Foreskin keratinocyte (primary cell): ENCODE measurements at places on chromosomes 11 and 22. TPM values are rescaled to one million over a fixed set of nuclear protein-coding genes. Genes with fewer than 3 reads are reported as not detected.

GRCh38 chr11:66685276-66686099 lies 7.8 kb upstream of the RBM4B start:
- no peak for DNase-seq

Gene OVOL1
- 0.42 and 0.65 TPM in 2 replicates for total RNA-seq

GRCh38 chr11:77046060-77046501 lies 11.9 kb downstream of the B3GNT6 start:
- no peak for DNase-seq

Gene PKP3
- 148 and 170 TPM in 2 replicates for total RNA-seq

Gene IFITM2
- 224 and 342 TPM in 2 replicates for total RNA-seq

DNA sequence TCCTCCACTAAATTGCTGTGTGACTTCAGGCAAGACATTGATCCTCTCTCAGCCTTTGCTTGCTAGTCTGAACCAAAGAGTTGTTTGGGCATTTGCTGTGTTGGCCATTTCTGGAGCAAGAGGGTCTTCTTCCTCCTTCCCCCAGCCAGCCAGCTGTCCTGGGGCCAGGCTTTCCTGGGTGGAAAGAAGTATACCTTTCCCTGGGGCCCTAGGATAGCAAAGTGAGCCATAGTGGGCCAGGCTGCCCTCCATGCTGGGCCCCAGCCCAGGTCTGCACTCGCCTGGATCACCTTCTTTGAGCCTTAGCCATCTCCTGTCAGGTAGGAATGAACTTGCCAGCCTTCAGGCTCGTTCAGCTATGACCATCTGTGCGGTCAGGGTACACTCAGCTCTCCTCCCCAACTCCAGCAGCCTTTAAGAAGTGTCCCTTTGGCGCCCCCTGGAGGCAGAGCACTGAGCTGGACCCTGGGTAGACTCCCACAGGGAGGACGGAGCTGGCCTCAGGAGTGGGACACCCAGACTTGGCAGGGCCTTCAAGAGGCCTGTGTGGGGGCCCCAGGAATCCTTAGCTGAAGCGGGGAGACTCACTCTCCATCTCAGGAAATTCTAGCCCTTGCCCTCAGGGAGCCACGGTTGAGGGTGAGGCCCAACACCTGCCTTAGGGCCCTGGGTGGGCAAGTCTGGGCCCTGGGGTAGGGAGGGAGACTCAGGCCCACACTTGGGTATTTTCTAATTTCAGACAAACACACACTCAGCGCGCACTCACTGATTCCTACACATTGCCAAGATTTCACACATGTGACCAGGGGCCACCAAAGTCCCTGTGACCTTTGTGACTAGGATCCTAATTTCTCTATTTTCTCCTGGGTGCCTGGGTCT lies 35.6 kb upstream of the TPBGL start:
- DNase-seq = peak; percentile 63

DNA sequence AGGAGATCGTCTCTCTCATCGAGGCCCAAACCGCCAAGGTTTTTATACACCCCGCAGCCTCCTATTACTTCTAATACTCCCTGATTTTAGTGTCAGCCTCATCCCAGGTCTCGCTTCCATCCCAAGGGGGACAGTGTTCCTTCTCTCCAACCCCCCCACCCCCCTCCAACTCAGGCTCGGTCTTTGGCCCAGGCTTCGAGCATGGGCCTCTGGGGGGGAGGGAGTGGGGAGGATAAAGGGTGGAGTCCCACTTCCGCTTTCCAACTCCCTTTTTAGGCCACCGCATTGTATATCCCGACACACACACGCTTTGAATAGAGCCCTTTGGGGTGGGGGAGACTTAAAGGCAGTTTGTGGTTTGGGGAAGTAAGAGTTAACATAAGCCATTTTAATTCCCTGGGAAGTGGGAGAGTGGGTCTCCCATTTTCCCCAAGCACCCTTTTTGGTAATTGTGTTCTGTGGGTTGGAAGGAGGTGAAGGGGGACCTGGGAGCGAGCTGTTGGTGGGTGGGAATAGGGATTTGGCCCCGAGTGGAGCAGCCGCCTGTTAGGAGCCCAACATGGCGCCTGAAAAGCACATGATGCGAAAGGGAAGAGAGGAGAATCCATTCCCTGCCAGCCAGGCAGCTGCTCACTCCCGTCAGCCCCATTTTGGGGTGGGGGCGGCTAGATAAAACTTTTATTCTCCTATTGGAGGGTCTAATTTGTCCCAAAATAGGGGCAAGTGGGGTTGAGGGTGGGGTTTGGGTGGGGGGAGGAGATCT lies 844 bp downstream of the PCF11 start:
- peak; percentile 45 for DNase-seq

Gene CCND1
- 109 and 138 TPM in 2 replicates for total RNA-seq

Gene HIPK3
- total RNA-seq = 39.5 and 44.6 TPM in 2 replicates

- DNase-seq = no peak
Observed at GRCh38 chr11:134615041-134615615, 203.1 kb upstream of the B3GAT1 start.

DNA sequence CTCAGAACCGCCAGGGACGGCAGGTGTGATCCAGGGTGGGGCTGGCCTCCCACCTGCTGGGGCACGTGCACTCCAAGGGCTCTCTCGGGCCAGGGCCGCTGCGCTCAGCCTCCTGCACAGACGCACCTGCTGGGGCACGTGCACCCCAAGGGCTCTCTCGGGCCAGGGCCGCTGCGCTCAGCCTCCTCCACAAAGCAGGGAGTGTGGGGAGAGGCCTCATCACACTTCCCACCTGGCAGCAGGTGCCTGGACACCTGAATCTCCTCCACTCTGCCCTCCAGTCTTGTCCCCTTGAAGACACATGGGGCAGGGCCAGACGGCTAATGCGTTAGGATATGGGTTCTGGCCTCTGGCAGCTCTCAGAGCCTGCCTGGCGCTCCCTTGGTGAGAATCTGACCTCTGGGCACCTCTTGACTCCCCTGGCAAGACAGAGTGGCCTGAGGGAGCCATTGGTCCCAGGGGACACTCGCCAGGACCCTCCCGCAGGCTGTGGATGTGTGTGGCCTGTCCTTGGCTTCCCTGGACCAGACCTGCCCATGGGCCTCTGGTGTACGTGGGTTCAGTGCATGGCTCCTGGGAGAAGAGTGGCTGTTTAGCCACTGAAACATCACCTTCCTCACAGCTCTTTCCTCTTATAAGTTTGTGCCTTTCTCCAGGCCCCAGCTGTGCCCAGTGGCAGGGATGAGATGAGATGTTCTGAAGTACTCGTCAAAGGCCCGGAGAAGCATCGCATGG lies 73.5 kb downstream of the BRD1 start:
- no peak for DNase-seq

DNA sequence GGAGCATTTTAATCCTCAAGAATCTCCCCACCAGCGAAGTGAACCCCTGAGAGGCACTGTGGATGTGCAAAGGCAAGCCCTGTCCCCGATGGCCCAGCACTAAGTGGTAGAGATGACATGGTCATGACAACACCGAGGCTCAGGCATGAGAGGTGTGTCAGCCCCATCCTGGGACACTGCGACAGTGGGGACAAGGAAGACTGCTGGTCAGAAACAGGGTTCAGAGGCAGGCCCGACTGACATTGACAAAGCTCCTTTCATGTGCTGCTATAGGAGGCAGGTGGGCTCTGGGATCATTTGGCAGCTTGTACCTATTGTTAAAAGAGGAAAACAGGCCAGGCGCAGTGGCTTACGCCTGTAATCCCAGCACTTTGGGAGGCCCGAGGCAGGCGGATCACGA lies 54.3 kb upstream of the MYEOV start:
- no peak for DNase-seq

- no peak for DNase-seq
Observed at GRCh38 chr22:50586416-50586815, 3.8 kb upstream of the CHKB start.

DNA sequence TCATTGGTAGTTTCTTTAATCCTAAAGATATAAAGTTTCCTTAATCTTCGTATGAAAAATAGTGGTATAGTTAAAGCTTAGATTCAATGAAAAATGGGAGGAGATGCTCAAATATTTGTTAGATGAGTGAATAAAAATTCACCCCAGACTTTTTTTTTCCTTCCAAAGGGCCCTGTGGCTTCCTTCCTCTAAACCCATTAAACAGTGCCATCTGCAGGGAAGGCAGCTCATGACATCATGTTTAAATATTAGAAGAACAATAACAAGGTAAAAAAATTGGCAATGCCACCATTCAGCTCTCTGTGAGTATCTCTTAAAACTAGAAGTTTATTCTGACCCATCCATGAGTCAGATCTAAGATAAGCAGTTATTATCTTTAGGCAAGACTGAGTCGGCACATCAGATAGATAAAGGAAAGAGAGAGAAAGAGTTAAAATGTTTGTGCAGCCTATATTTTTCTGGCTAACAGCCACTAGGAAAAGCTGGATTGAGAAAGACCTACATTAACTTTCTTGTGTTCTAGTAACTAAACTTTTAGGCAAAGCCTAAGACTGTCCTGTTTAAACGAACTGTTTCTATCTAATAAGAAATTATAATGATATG lies 19.1 kb upstream of the OOSP1 start:
- DNase-seq = peak; percentile 42

Gene B3GAT1
- 0.03 and 0.07 TPM in 2 replicates for total RNA-seq

Gene DNAJB7
- not detected in 2 replicates for total RNA-seq

GRCh38 chr22:50417411-50418210 lies 57.2 kb downstream of the SBF1 start:
- DNase-seq = no peak

- no peak for DNase-seq
Observed at GRCh38 chr22:34997633-34998299, 68.2 kb upstream of the ISX start.

Gene RANBP1
- 319 and 387 TPM in 2 replicates for total RNA-seq

GRCh38 chr22:39361496-39361895 lies 11.7 kb downstream of the SYNGR1 start:
- DNase-seq = no peak

DNA sequence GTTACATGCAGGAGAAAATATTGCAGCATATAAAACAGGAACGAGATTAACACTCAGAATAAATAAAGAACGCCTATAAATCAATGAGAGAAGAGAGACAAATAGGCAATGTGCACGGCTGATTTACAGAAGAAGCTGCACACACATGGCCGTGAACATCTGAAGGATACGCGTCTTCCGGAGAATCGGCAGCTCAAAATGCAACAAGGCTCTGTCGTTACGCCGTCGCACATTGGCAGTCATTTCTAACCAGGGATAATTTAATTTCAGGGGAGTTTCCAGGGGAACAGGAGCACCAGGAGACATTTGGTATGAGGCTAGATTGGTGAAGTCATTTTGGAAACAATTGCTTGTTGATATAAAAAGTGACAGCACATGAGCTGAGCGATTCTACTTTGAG lies 745.2 kb downstream of the BRD1 start:
- no peak for DNase-seq

GRCh38 chr11:70468256-70469195 lies 70.2 kb downstream of the CTTN start:
- no peak for DNase-seq

DNA sequence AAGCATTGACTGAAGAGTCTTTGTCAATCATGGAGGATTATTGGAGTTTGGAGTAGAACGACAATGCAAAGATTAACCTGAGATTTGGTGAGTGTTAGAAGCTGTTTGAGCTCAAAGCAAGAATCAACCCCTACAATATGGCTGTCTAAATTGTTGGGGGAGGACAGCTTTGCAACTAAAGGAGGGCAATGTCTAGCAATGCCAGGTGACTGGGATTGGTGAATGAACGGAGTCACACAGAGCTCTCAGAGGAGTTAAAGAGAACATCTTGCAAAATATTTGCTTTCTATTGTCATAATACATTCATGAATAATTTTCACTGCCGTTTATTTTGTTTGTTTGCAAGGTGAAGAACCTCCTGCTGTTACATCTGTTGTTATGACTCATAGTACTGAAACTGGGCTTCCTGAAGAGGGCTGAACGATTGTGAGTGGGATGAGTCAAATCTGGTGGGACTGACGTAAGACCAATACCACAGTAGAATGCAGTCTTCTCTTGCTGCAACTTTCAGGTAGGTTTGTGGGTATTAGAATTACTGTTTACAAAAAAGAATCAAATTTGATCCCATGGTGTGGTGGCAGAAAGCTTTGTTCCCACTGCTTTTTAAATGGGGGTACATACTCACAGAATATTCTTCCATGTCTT lies 281.9 kb downstream of the CADM1 start:
- DNase-seq = peak; percentile 97

- DNase-seq = no peak
Observed at GRCh38 chr11:27313157-27313821, 49.7 kb downstream of the CCDC34 start.

DNA sequence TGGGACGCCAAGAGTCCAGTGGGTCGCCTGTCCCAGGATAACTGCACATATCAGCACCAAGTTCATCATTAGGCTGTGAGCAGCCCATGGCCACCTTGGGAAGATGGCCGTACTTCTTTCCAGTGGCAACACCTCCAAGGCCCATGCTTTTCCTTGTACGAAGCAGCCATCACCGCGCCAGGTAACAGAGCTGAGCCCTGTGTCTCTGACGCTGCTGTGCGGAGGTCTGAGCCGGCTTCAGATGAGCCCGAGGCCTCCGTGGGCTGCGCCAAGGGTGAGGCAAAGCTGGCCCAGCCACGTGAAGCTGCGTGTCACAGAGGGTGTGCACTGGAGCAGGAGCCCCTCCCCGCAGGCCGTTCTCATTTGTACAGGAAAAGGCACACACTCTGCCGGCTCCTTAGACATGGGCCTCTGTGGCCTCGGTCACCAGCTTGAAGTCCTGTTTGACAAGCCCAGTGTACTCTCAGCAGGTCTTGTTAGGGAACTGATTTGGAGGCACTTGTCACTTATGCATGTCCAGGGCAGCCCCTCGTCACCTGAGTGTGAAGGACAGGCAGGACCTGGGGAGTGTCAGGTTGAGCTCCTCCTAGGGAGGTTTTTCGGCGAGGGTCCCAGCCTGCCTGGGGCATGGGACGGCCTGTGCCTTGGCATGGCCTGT lies 401.5 kb downstream of the TBC1D22A start:
- no peak for DNase-seq

DNA sequence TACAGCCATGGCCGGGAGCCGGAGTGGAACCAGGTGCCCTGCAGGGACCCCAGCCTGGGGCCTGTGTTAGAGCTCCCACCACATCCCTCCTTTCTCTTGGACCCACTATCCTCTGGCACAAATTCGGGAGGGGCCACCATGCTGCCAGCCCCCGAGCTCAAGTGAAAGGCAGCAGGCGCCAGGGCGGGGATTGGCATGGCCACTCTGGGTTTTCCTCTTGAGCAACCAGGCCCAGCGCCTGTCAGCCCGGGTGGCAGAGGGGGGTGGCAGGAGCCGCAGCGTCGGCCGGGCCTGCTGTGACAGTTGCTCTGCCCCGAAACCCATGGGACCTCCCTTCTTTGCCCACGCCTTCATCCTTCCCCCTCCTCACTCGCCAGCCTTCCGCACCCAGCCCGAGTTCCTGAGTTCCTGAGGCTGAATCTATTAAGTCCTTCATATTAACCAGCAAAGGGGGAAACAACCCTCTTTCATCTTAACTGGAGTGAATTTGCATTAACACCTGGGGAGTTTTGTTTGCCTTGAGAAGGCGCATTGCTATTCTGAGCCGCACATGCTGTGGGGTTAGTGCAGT lies 16.8 kb upstream of the CABP7 start:
- DNase-seq = no peak

DNA sequence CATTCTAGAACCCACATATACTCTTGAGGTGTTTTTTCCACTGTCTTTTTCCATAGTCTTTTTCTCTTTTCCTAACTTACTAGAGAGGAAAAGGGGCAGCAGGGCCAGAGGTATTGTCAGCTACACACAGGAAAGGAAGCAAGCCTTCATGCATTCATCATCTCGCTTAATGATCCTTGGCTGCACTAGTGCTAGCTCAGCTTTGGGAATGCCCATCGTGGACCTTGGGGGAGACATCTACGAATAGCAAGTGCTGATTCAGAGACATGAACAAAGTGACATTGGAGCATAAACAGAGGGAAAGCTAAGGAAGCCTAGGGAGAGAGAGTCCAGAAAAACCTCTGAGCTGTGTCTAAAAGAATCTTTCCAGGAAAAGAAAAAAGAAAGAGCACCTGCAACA lies 466.3 kb upstream of the ARHGAP42 start:
- no peak for DNase-seq
